Activated T-cell treated with anti-CD3 and anti-CD28 coated beads, Interleukin-2, amount 50 U/mL, for 72 hours (primary cell): ENCODE measurements at places on chromosomes 7 and 10. TPM values are rescaled to one million over a fixed set of nuclear protein-coding genes. Genes with fewer than 3 reads are reported as not detected.
A peak's percentile ranks its signal among the peaks of the same experiment; 100 is the strongest.

DNA sequence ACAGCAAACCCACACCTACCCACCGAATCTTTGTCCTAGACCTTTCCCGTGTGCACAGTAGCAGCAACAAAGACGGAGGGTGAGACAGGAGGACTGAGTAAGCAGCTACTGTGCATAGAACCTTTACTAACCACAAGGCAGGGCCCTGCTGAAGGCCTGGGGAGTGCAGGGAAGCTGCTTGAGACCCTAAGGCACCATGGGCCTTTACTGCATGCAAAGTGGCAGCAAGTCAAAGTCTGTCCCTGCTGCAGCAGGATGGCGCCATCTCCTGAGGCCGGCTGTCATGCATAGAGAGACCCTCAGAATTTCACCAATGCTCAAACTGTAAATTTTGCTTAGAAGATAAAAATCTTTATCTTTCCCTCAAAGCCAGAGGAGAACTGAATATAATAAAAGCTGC lies 610.5 kb downstream of the ACTR3B start:
- peaks cover 10% of the 10 kb centered on the region for H3K36me3 ChIP-seq
- H3K4me3 ChIP-seq: no peak overlapping the region
- no peak for DNase-seq

DNA sequence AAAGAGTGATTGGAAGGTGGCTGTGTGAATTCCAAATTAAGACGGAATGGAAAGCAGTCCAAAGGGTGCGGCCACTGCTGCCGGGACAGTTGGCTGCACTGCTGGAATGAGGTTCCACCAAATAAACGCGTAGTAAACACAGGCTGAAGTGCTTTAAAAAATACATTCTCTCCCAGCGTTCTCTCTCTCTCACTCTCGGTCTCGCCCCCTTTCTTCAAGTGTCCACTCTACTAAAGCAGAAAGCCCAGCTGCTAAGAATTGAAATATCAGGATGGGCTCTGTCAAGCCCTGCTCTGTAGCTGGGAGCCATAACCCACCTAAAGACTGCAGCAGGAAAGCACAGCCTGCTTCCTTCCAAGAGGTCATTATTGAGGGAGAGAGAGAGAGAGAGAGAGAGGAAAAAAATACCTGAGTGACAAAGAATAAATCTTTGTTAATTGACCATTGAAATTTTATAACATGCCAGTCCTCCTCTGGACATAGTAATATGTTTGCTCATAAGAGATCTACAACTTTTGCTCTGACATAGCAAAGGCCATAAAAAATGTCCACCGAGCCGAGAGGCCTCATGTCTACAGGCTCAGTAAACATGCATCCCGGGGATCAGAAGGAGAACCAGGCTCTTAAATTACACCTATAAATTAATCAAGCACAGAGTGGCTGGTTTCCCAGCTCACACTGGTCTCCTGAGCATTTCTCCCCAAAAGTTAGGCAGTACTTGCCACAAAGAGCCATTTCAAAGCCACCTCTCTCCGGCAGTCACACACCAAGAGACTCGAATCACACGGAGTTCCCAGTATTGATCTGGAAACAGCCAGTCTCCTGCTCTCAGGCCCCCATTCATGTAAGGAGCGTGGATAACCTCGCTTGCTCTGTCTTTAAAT lies 72.8 kb downstream of the FGFR2 start:
- no peaks in the 10 kb centered on the region for H3K4me1 ChIP-seq
- no peak overlapping the region for H3K4me3 ChIP-seq
- H3K36me3 ChIP-seq: no peaks in the 10 kb centered on the region
- DNase-seq: no peak
- H3K27ac ChIP-seq: no peak overlapping the region
- no peaks in the 10 kb centered on the region for H3K27me3 ChIP-seq

Gene CALN1
- 0.86 TPM for total RNA-seq

- H3K36me3 ChIP-seq: no peaks in the 10 kb centered on the region
- DNase-seq: no peak
- no peaks in the 10 kb centered on the region for H3K27me3 ChIP-seq
- no peak overlapping the region for H3K4me3 ChIP-seq
Observed at GRCh38 chr7:40799493-40800403, 664.9 kb downstream of the SUGCT start.

- no peak overlapping the region for H3K27ac ChIP-seq
- H3K36me3 ChIP-seq: no peaks in the 10 kb centered on the region
- no peak overlapping the region for H3K4me3 ChIP-seq
- DNase-seq: peak; percentile 2
Observed at GRCh38 chr10:127148933-127149220, 47.5 kb downstream of the INSYN2A start.

DNA sequence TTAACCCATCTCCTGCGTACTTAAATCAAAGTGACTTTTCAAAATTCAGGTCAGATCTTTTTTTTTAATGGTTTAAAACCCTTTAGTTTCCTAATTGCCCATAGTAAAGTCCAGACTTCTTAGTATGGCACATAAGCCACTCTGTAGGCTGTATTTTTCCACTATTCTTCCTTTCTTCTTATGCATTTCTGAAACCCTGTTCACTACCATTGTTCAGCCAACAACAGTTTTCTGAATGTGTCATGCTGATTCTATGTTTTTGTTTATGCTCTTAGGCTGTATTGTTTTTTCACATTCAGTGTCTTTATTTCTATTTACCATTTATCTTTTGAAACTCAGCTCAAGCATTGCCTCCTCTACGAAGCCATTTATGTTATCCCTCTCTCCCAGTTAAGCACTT lies 26.7 kb downstream of the CCSER2 start:
- peaks cover 82% of the 10 kb centered on the region for H3K4me1 ChIP-seq
- DNase-seq: no peak
- peaks cover 2% of the 10 kb centered on the region for H3K36me3 ChIP-seq
- H3K27ac ChIP-seq: peak overlapping the region; percentile 74
- no peaks in the 10 kb centered on the region for H3K27me3 ChIP-seq
- peak overlapping the region; percentile 53 for H3K4me3 ChIP-seq

GRCh38 chr10:65620404-65621048 lies 1305.3 kb upstream of the LRRTM3 start:
- H3K27me3 ChIP-seq: no peaks in the 10 kb centered on the region
- no peak overlapping the region for H3K4me3 ChIP-seq
- H3K4me1 ChIP-seq: no peaks in the 10 kb centered on the region
- no peak for DNase-seq
- H3K27ac ChIP-seq: no peak overlapping the region

DNA sequence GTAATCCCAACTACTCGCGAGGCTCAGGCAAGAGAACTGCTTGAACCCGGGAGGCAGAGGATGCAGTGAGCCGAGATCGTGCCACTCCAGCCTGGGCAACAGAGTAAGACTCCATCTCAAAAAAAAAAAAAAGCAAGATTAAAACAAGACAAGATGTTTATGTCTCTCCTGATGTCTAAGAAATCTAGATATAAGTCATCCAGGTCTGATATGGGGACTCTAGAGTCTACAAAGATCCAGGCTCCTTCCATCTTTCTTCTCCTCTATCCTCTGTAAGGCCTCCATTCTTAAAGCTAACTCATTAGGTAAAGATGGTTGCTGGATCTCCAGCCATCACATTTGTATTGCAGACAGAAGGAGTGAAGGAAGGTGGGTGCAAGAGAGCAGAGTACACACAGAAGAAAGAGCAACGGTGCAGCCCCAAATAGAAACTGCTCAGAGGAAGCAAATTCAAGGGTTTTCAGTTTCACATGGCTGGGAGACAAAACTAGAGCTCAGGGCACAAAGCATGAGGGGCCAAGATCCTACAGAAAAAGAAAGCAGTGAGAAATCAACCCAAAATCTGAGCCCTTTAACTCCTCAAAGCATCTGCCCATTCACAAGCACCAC lies 57.6 kb downstream of the USP6NL start:
- peak overlapping the region; percentile 74 for H3K27ac ChIP-seq
- no peaks in the 10 kb centered on the region for H3K27me3 ChIP-seq
- DNase-seq: peak; percentile 22
- peak overlapping the region; percentile 61 for H3K4me3 ChIP-seq
- H3K4me1 ChIP-seq: peaks cover 45% of the 10 kb centered on the region

DNA sequence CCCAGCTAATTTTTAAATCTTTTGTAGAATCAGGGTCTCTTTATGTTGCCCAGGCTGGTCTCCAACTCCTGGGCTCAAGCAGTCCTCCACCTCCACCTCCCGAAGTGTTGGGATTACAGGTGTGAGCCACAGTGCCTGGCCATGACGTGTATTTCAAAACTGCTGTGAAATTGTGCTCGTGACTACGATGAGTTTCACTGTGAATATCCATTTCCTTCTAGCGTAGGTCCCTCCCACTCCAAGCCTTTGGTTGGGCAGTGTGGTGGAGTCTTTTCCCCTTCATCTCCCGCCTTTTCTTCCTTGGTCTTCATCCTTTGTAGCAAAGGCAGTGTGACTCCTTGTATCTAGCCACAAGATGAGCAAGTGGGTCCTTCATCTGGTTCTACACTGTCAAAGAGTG lies 56.2 kb downstream of the CUL1 start:
- H3K27me3 ChIP-seq: no peaks in the 10 kb centered on the region
- peaks cover 10% of the 10 kb centered on the region for H3K4me1 ChIP-seq
- peaks cover 2% of the 10 kb centered on the region for H3K36me3 ChIP-seq

DNA sequence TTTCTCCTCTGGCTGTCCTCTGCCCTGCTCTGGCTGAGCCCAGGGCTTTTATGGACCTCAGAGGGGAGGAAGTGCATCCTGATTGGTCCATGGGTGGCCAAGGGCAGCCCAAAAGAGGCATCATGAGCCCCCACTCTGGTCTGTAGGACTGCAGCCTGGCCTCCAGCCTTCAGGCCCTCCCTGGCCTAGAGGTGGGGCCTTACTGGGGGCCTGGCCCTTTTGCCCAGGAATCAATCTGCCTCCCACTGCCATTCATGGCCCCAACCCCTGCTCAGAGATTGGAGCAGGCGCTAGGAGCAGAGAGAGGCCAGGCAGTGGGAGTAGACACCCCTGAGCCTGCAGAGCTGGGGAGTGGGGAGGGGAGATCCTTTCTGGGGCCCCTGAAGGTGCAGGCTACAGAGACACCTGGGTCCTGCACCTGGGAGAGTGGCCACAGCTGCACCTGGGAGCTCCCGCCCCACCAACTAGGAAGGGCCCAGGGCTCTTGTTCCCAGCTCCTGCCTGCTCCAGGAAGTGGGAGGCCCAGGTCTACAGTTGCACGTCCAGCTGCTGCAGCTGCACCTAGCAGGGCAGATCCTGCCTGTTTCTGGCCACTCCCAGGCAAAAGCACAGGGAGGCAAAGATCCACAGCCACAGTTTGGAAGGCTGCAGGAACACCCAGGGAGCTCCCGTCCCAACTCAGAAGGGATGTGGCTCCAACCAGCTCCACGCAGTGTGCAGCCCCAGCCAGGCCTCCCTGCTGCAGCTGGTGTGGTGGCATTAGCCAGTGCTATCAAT lies 6.4 kb upstream of the DYNC2I1 start:
- no peak for DNase-seq
- peaks cover 3% of the 10 kb centered on the region for H3K36me3 ChIP-seq
- H3K4me3 ChIP-seq: no peak overlapping the region
- H3K4me1 ChIP-seq: peaks cover 30% of the 10 kb centered on the region
- no peaks in the 10 kb centered on the region for H3K27me3 ChIP-seq

Gene ADRA2A
- 0.07 TPM for total RNA-seq

Gene H2BK1
- total RNA-seq: 4.4 TPM

DNA sequence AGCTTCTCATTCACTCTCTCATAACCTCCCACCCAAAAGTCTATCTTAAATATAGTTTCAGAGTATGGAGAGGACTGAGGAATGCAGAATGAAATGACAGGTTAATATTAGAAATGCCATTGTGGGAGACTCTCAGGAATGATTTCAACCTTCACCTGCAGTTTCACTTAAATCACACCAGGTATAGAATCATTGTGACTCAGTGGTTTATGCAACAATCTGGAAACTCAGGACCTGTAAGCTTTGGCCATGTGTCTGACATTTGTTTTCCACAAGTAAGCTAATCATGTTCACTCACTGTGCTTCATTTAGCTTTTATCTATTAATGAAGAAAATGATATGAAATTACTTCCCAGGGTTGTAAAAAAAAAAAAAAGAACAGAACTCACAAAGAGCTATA lies 8.7 kb upstream of the PTPN12 start:
- no peaks in the 10 kb centered on the region for H3K36me3 ChIP-seq
- no peak overlapping the region for H3K4me3 ChIP-seq
- no peak for DNase-seq
- H3K4me1 ChIP-seq: peaks cover 12% of the 10 kb centered on the region

DNA sequence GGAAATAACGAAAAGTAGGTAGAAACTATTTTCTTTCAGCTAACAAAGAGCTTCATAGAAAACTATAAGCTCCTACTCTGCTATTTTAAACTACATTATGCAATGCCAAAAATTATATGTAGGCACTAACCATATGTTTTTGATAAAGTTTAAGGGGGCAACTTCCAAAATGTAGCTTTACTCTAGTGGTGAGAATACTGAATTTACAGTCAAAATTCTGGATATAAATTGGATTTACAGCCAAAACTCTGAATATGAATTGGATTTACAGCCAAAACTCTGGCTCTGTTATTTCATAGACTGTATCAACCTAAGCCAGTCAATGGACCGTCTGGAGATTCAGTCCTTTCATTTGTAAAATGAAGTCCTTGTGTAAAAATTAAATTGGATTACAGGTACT lies 86.8 kb upstream of the ANK3 start:
- no peak for DNase-seq
- H3K27ac ChIP-seq: no peak overlapping the region
- H3K27me3 ChIP-seq: no peaks in the 10 kb centered on the region
- H3K36me3 ChIP-seq: peaks cover 2% of the 10 kb centered on the region
- no peak overlapping the region for H3K4me3 ChIP-seq
- peaks cover 10% of the 10 kb centered on the region for H3K4me1 ChIP-seq

- no peaks in the 10 kb centered on the region for H3K36me3 ChIP-seq
- peaks cover 9% of the 10 kb centered on the region for H3K4me1 ChIP-seq
- H3K27ac ChIP-seq: peak overlapping the region; percentile 30
Observed at GRCh38 chr10:87976101-87976743, 112.8 kb downstream of the PTEN start.

GRCh38 chr10:132253092-132253687 lies 54.6 kb downstream of the STK32C start:
- no peak for DNase-seq
- no peaks in the 10 kb centered on the region for H3K36me3 ChIP-seq
- peaks cover 5% of the 10 kb centered on the region for H3K4me1 ChIP-seq
- H3K27ac ChIP-seq: no peak overlapping the region
- no peak overlapping the region for H3K4me3 ChIP-seq

- H3K36me3 ChIP-seq: peaks cover 1% of the 10 kb centered on the region
- no peak for DNase-seq
- H3K27me3 ChIP-seq: no peaks in the 10 kb centered on the region
- no peak overlapping the region for H3K4me3 ChIP-seq
- H3K27ac ChIP-seq: no peak overlapping the region
Observed at GRCh38 chr7:118755067-118755625, 530.6 kb downstream of the ANKRD7 start.

Gene TMEM178B
- total RNA-seq: 1.0 TPM

GRCh38 chr10:24207341-24207740 lies 1.6 kb upstream of the KIAA1217 start:
- no peak for DNase-seq
- peaks cover 4% of the 10 kb centered on the region for H3K36me3 ChIP-seq
- H3K4me3 ChIP-seq: no peak overlapping the region
- H3K4me1 ChIP-seq: peaks cover 44% of the 10 kb centered on the region
- peaks cover 72% of the 10 kb centered on the region for H3K27me3 ChIP-seq

Gene MEST
- 3.5 TPM for total RNA-seq

Gene DNTT
- total RNA-seq: not detected

- peaks cover 5% of the 10 kb centered on the region for H3K4me1 ChIP-seq
- H3K27ac ChIP-seq: no peak overlapping the region
- H3K36me3 ChIP-seq: no peaks in the 10 kb centered on the region
- no peak for DNase-seq
Observed at GRCh38 chr10:49407151-49407550, 11.3 kb upstream of the DRGX start.
